Fibroblast of skin of left biceps (primary cell): ENCODE measurements at places on chromosomes 7 and 10.

GRCh38 chr7:8913682-8914081 is 480.3 kb downstream of the NXPH1 start:
- DNase-seq = no peak

DNA sequence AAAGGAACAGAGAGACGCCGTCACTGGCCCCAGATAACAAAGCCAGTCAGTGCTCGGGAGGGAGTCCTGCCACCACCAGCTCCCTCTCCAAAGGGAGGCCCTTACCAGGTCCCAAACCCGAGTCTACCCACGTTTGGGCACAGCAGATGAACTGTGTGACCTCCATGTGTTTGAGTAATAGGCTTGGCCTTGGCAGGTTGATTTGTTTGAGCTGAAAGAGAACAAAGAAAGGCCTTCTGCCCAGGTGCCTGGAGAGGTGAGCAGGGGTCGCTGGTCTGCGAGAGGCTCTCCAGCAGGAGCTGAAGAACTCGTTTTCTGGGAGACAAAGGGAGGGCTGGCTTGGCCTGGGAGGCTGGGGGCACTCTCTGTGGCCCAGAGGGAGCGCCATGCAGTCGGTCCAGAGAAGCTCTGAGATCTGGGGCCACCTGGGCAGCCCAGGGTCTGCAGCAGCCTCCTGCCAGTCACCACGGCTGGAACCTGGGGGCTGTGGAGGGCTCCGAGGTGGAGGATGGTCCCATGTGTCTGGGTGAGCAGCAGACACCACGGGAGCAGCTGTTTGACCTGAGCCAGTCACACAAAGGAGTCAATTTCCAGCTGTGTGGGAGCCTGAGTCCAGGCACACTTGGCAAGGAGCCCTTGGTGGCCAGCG is 99.7 kb downstream of the PAXIP1 start:
- DNase-seq = no peak

- no peak for DNase-seq
These were observed 7.9 kb upstream of the ARPC1B start for GRCh38 chr7:99366646-99367045.

DNA sequence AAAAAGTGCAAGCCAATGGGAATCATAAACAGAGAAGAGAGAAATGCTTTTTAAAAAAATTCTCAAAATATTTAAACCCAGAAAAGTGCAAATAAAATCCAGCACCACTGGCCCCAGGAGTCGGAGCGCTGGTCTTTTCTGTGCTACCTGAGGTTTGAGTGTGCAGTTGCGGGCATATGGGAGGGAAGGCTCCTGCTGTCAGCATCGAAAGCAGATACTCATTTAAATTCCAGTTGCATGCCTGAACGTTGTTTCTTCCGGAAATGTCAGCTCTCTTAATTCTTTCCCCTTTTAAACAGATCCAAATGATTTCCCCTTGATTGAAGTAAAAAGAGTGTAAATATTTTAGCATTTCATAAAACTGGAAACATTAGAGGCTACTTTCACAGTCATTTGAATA is 240.5 kb upstream of the GPR26 start:
- no peak for DNase-seq

DNA sequence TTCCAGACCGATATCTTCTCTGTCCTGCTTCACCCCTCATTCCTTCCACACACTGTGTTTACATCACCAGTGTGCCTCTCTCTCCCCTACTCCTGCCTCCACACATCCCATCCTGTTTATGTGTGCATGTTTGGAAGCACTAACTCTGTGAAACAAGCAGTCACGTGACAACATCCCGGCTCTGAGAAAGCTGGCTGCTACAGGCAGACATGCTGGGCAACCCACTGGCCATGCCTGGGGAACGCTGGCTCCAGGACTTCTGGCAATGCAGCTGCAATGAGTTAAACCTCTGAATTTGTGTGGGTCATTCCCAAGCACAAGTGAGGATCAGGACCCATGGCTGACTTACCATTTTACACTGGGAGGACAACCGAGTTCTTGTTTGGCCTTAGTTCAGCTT is 74.0 kb downstream of the WNT2 start:
- no peak for DNase-seq

DNA sequence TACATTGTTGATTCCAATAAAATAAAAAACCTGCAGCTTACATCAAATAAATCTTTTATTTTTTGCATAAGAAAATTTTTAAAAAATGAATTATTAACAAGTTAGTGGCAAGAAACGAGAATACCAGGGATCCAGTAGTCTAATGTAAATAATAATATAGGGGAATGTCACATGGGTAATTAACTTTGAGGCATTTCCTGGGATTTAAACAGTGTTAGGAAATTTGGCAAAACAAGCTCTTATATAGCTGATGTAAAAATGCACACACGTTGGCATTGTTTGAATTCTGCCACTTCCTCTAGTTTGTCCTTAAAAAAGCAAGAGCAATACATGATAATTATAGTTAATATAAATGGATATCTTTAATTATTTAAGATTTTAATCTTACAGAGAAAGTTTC is 768.6 kb downstream of the CNTNAP2 start:
- DNase-seq = no peak
